Adrenal gland (tissue), 19 donors: ENCODE measurements at places on chromosomes 1 and 21. TPM values are rescaled to one million over a fixed set of nuclear protein-coding genes. Genes with fewer than 3 reads are reported as not detected.

The C1orf174 gene
- total RNA-seq: 19.5 TPM

The SPRTN gene
- total RNA-seq: 13.5 TPM

The ACKR1 gene
- 11.5 TPM for total RNA-seq

The TNFAIP8L2 gene
- 8.3 TPM for total RNA-seq

The SLC44A5 gene
- 0.97 TPM for total RNA-seq

The ZNF683 gene
- total RNA-seq: not detected

The TSPEAR gene
- not detected for total RNA-seq

The CFHR3 gene
- total RNA-seq: not detected

The LRRC38 gene
- total RNA-seq: 9.5 TPM

The CD1D gene
- total RNA-seq: 1.1 TPM

The KCNK1 gene
- total RNA-seq: 0.83 TPM
